ENCODE measurements at places on chromosomes 1 and 21. TPM values are rescaled to one million over a fixed set of nuclear protein-coding genes. Genes with fewer than 3 reads are reported as not detected.

LRRN2 gene
- total RNA-seq, result 0.32 TPM

TDRD5 gene
- total RNA-seq, result 3.9 TPM

NEXN gene
- 12.8 TPM for total RNA-seq

MYCBP gene
- 9.1 TPM for total RNA-seq

DNA sequence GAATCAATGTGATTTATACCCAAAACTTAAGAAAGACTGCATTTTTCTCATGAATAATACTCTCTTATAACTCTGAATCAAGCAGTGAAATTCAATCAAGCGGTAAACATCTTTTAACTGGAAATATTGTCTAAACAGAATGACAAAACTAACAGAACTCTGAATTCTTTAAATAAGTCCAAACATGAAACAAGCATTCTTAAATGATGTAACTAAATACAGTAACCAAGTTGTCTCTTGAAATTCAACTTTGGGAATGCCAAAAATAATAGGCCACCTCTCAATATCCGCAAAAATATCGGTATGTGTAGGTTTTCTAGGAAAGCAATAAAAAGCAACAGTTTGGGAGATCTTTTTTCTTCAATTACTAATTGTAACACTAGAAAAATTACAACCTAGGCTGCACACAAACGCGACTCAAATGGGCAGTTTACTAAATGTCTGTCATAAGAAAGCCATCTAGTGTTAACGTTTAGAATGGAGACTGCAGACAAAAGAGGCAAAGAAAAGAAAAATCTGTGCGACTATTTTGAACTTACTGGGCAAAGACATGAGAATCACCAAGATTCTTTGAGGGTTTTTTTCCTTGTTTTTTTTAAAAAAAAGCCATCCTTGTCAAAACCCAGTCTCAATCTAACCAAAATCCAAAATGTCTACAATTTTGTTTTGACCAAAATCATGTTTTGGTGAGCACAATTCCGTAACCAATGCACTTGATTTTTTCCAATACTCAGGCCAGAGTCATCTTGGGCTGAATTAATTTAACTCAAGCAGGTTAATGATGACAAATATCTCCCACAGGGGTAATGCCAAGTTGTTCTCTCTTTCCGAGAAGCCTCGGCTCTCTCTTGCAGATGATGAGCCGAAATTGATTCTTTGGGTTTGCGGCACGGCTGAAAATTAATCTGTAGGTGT is 1.3 kb downstream of the SIPA1L2 start:
- H3K4me3 ChIP-seq, result peak overlapping the region; percentile 72
- peak overlapping the region; percentile 94 for H3K27ac ChIP-seq
- no peaks in the 10 kb centered on the region for H3K36me3 ChIP-seq
- H3K4me1 ChIP-seq, result peaks cover 3% of the 10 kb centered on the region
- H3K27me3 ChIP-seq, result no peaks in the 10 kb centered on the region
- DNase-seq, result no peak

DNA sequence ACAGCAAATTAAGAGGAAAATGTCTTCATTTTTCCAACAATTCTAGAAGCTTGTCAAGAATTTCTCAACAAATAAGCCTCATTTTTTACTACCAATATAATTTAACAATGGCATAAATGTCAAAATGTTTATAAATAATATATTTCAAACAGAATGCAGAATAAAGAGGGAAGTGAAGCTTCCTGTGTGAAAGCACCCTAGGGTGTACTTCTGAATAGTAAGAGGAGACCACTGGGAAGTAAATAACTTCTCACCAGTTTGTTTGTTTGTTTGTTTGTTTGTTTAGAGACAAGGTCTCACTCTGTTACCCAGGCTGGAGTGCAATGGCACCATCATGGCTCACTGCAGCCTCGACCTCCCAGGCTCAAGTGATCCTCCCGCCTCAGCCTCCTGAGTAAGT is 244.3 kb downstream of the SLC45A1 start:
- no peak overlapping the region for H3K27ac ChIP-seq
- H3K4me1 ChIP-seq, result no peaks in the 10 kb centered on the region
- no peak overlapping the region for H3K4me3 ChIP-seq
- no peak for DNase-seq

DNA sequence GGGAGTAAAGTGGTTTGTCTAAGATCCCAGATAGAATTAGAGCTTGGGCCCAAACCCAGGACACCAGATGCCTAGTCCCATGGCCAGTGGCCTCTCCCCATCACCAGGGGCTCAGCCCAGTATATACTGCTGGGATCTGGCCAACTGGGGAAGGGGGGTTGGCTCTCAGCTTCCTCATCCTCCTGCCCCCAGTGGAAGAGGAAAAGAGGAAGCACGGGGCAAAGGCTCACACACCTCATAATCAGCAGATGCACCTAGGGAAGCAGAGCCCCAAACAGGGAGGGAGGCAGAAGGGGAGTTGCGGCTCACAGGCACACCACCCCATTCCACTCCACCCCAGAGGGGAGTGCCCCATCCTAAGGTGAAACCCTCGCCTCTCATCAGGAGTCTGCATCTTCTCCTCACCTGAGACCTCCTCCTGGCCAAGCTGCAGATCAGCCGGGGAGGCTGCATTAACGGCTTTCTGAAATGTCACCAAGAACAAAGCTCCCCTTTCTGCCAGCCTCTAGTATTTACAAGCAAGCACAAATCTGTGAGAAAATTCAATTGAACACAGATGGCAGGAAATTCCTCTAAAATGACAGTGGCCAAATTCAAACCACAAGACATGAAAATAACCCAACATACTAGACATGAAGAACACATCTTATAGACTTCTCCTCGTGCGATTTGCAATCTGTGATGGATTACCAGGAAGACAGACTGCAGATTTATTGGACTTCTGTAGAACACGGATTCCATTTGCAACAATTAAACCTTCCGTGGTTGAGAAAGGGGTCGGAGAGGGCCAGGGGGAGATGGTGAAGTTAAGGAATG is 82.8 kb downstream of the GLIS1 start:
- H3K4me3 ChIP-seq, result no peak overlapping the region

DNA sequence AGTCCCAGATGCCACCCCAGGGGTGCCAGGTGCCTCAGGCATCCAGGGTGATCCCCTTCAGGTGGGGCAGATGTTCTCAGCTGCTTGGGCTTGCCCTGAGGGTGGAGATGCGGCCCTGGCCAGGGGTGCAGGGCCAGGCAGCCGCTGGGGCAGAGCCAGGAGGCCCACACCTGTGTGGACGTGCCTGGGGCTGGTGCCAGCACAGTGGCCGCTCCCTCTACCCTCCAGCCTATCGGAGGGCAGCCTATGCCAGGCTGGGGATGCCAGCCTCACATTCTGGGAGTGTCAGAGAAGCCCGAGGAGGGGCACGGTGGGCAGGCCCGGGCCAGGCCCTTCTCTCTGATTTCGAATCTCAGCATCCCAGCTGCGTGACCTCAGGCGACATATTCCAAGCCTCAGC is 96.5 kb upstream of the WNT4 start:
- H3K36me3 ChIP-seq, result no peaks in the 10 kb centered on the region
- H3K4me1 ChIP-seq, result no peaks in the 10 kb centered on the region
- no peaks in the 10 kb centered on the region for H3K27me3 ChIP-seq
- H3K27ac ChIP-seq, result no peak overlapping the region
- no peak overlapping the region for H3K4me3 ChIP-seq

DNA sequence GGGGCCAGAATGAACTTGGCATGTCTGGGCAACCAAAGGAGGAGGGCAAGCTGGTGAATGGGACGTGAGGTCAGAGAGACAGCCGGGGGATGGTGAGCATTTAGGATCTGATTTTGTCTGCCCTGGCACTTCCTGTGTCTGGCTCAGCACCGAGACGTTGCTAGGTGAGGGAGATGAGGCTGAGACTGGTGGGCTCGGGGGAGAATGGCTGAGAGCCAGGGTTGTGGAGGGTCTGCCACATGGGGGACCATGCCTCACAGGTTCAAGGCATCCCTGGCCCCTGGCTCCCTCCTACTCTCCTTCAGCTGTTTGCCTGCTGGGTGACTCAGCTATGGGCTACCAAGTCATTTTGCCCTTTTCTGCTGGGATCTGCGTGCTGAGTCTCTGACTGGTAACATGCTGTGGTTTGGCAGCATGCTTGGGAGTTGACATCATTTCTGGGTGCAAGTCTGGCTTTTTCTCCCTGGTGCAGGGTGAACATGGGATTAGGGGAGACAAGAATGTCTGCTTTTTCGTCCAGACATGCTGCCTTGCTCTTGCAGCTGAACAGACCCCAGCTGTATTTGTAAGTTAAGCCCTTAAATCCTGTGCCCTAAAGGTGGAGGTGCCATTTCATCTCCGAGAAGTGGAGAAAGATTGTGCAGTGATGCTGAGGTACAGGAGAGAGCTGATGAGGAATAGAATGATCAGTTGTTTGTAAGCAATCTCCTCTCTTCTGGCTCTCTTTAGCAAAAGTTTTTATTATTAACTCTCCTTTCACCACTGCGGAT is 17.6 kb downstream of the GALNT2 start:
- H3K4me3 ChIP-seq, result no peak overlapping the region
- no peak for DNase-seq
- H3K4me1 ChIP-seq, result peaks cover 14% of the 10 kb centered on the region
- H3K36me3 ChIP-seq, result no peaks in the 10 kb centered on the region
- no peaks in the 10 kb centered on the region for H3K27me3 ChIP-seq
- H3K27ac ChIP-seq, result peak overlapping the region; percentile 86

DNA sequence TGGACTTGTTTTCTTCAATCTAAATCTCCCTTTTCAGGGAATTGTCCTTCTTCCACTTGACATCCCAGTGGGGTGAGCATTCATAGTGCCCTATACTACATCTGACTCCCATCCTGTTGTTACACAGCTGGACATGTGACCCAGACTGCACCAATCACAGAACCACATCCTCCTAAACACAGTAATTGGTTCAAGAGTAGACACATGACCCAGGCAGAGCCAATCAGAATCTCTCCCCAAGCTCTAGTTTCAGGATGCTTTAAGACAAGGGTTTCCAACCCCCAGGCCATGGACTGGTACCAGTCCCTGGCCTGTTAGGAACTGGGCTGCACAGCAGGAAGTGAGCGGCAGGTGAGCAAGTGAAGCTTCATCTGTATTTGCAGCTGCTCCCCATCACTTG is 5.6 kb upstream of the DDOST start:
- H3K4me3 ChIP-seq, result no peak overlapping the region
- H3K27me3 ChIP-seq, result peaks cover 2% of the 10 kb centered on the region
- H3K4me1 ChIP-seq, result no peaks in the 10 kb centered on the region
- no peak overlapping the region for H3K27ac ChIP-seq
- no peak for DNase-seq
- H3K36me3 ChIP-seq, result no peaks in the 10 kb centered on the region

- peaks cover 14% of the 10 kb centered on the region for H3K4me1 ChIP-seq
- peak overlapping the region; percentile 43 for H3K27ac ChIP-seq
- H3K36me3 ChIP-seq, result no peaks in the 10 kb centered on the region
- H3K4me3 ChIP-seq, result peak overlapping the region; percentile 61
- no peak for DNase-seq
Measured at GRCh38 chr1:227886993-227887696, 60.6 kb downstream of the WNT9A start.

GRCh38 chr1:234495231-234495990 is 16.4 kb upstream of the TARBP1 start:
- H3K27me3 ChIP-seq, result no peaks in the 10 kb centered on the region
- no peak overlapping the region for H3K4me3 ChIP-seq
- peak overlapping the region; percentile 73 for H3K27ac ChIP-seq
- DNase-seq, result no peak
- H3K36me3 ChIP-seq, result no peaks in the 10 kb centered on the region

- H3K27me3 ChIP-seq, result no peaks in the 10 kb centered on the region
- H3K4me3 ChIP-seq, result no peak overlapping the region
- H3K36me3 ChIP-seq, result no peaks in the 10 kb centered on the region
Measured at GRCh38 chr1:23200883-23201282, 16.4 kb downstream of the HTR1D start.

DNA sequence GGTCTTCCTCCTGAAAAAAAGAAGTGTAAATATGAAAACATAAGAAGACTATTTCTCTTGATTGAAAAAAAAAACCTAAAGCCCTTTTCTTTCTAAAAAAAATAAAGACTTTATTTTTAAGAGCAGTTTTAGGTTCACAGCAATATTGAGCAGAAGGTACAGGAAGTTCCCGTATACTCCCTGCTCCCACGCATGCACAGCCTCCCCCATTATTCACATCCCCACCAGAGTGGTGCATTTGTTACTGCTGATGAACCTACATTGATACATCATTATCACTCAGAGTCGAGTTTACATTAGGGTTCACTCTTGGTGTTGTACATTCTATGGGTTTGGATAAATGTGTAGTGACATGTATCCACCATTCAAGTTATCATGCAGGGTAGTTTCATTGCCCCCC is 92.0 kb upstream of the TLR5 start:
- H3K27ac ChIP-seq, result no peak overlapping the region
- H3K4me3 ChIP-seq, result no peak overlapping the region
- H3K36me3 ChIP-seq, result no peaks in the 10 kb centered on the region
- no peak for DNase-seq
- H3K4me1 ChIP-seq, result peaks cover 5% of the 10 kb centered on the region

DNA sequence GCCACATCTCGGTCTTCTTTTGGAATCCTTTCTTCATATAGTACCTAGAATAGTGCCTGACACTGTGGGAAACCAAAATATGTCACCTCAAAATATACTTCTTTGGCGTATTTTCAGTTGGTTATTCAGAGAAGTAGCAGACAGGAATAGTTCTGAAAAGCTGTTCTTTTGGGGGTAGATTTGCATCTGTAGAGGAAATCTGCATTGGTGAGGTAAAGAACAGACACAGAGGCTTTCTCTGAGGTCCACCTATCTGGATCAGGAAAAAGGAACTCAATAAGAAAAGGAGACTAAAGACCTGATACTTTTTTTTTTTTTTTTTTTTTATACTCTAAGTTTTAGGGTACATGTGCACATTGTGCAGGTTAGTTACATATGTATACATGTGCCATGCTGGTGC is 23.2 kb downstream of the LEPR start:
- no peaks in the 10 kb centered on the region for H3K27me3 ChIP-seq
- DNase-seq, result no peak
- H3K4me1 ChIP-seq, result no peaks in the 10 kb centered on the region
- H3K27ac ChIP-seq, result no peak overlapping the region

DNA sequence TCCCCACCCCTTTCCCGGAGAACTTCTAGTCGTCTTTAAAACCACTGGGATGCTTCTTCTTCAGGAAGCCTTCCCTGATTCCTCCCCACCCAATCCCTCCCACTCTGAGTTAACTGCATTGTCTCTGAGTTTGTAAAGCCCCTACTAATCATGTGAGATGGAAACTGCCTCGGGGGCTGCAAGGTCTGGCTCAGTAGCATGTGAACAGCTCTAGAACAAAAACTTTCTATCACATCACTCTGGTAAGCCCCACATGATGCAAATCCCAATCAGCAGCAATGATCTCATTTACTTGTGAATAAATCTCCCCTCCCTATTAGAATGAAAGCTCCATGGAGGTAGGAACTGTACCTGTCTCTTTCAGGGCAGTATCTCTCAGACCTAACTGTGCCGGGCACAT is 141.0 kb upstream of the JUN start:
- no peak overlapping the region for H3K27ac ChIP-seq
- no peaks in the 10 kb centered on the region for H3K4me1 ChIP-seq
- H3K27me3 ChIP-seq, result no peaks in the 10 kb centered on the region
- no peak overlapping the region for H3K4me3 ChIP-seq

- H3K4me1 ChIP-seq, result no peaks in the 10 kb centered on the region
- H3K4me3 ChIP-seq, result no peak overlapping the region
- no peak for DNase-seq
- no peaks in the 10 kb centered on the region for H3K36me3 ChIP-seq
Measured at GRCh38 chr1:96944432-96945092, 223.0 kb downstream of the PTBP2 start.

Measured in breast epithelium (tissue), 4 donors.